HT-29 (cell line): ENCODE measurements at places on chromosomes 7 and 10.

- no peak for DNase-seq
Measured at GRCh38 chr10:2326411-2326810, 589.1 kb upstream of the ADARB2 start.

- DNase-seq = no peak
Measured at GRCh38 chr7:137839903-137840779, 6.6 kb downstream of the DGKI start.

GRCh38 chr7:131747658-131748232 is 191.3 kb upstream of the PODXL start:
- no peak for DNase-seq

GRCh38 chr10:54758791-54759190 is 42.2 kb downstream of the PCDH15 start:
- DNase-seq = no peak

DNA sequence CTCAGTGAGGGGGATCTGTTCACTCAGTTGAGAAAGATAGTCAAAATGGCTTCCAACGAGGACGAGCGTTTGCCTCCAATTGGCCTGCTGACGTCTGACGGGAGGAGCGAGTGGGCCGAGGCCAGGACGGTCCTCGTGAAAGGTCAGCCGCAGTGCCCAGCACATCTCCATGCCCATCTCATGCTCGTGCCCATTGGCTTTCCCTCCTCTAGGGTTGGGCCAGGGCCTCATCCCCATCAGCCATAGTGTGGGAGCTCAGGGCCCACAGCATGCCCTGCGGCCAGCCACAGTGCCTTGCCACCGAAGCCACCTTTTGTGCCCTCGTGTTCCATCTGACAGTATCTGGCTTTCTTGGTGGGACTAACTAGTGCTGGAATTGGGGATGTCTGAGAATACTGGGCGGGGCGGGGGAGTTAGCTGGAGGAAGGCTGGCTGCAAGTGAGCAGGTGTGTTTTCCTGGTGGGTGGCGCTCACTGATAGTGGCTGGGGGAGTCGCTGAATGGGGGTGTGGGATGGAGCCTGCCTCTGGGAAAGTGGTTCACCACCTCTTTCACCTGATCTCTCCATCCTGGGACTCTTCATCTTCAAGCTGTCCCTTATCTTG is 13.9 kb downstream of the CHAT start:
- DNase-seq = no peak

DNA sequence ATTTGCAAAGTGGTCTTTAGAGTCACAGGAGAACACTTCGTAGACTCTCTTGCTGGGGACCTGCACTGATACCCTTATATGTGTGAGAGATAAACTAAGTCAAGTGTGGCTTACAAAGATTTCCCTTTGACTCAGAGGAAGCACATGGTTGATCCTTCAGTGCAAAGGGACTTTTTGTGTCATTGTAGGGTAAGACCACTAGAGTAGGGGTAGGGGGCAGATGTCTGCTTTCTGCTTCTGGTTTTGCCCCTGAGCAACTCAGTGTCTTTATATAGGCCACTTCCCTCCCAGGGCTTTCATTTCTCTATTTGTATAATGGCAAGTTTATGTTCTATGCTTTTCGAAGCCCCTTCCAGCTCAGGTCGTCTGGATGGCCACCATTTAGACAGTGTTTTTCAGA is 281.7 kb downstream of the SORCS3 start:
- DNase-seq = no peak

- DNase-seq = no peak
Measured at GRCh38 chr10:73465978-73466726, 29.7 kb downstream of the PPP3CB start.
